ENCODE measurements at places on chromosomes 2 and 18. TPM values are rescaled to one million over a fixed set of nuclear protein-coding genes. Genes with fewer than 3 reads are reported as not detected.

DNA sequence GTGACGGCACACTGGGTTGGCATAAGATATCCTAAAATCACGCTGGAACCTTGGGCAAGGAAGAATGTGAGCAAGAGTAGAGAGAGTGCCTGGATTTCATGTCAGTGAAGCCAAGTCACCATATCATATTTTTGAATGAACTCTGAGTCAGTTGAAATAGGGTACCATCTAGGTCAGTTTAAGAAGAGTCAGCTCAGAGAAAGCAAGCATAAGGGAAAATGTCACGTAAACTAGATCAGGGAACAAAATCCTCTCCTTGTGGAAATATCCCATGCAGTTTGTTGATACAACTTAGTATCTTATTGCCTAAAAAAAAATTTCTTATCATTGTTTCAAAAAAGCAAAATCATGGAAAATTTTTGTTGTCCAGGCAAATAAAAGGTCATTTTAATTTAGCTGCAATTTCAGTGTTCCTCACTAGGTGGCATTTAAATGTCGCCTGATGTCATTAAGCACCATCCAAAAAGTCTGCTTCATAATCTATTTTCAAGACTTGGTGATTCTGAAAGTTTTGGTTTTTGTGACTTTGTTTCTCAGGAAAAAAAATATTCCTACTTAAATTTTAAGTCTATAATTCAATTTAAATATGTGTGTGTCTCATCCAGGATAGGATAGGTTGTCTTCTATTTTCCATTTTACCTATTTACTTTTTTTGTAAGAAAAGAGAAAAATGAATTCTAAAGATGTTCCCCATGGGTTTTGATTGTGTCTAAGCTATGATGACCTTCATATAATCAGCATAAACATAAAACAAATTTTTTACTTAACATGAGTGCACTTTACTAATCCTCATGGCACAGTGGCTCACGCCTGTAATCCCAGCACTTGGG lies 19.6 kb downstream of the RSAD2 start:
- no peak for DNase-seq

DNA sequence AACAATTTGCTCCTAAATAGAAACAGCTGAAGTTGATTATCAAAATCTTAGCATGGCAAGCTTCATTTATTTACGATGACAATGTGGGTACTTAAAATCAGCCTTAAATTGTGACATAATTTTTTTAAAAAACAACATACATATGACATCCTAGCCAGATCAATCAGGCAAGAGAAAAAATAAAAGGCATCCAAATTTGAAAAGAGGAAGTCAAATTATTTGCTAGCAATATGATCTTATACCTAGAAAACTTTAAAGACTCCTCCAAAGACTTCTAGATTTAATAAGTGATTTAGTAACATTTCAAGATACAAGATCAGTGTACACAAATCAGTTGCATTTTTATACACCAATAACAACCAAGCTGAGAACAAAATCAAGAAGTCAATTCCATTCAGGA lies 14.3 kb upstream of the PPP3R1 start:
- no peak for DNase-seq

GRCh38 chr18:37502036-37502435 lies 63.6 kb downstream of the CELF4 start:
- no peak for DNase-seq

GRCh38 chr2:96146881-96147592 lies 1.8 kb upstream of the DUSP2 start:
- DNase-seq, result no peak

DNA sequence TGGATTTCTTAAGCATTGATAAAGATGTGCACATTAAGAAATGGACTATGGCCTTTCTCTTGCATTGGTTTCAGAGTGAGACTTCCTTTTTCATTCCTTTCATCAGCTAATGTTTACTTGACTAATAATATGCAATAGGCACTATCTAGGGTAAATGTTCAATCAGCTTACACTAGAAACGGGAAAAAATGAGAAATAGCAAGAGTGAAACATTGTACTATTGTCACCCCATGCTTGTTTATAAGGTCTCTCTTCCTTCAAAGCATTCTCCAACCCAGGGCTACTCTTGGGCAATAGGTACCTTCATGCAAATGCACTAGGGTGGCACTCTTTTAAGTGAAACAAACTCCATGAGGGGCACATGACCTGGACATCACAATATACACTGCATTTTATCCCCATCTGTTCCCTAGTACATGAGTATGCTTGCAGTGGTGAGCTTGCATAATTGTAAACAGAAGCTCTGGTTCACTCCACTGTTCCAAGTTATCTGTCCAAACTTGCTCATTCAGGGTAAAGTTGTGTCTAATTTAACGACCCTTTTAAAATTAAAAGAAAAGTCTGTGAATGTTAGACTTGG lies 402.3 kb downstream of the ERBB4 start:
- no peak for DNase-seq

DNA sequence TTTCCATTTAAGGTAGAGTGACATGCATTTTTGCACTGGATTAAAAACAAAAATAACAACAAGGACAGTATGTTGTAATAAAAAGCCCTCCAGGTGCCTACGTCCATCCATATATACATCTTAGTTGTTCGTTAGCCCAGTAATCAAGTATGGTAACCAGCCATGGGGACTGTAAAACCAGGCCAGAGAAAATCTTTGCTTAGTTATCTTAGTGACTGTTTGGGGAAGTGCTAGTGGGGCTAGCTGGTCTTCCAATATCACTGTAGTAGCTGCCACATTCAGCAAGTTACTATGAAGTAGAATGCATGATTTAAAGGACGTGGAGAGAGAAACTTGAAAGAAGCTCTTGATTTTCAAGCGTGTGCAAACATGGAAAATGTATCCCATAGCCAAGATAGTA lies 95.9 kb upstream of the STON1 start:
- no peak for DNase-seq

The PTPRM gene
- 59.8 TPM for total RNA-seq

DNA sequence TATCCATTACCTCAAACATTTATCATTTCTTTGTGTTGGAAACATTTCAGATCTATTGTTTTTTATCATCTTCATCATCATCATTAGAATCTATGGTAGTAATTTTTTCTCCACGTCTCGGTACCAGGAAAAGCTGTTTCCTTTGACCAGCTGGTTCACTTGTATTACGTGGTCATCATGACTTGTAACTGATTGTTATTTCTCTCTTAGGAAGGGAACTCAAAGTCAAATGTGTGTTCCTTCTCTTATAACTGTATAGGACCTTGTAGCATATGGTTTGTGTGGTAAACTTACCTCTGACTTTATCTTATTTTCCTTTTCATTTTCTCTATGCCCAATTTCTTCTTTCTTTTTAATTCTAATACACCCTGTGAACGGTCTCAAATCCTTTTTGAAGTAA lies 16.5 kb downstream of the NCOA1 start:
- DNase-seq, result no peak

DNA sequence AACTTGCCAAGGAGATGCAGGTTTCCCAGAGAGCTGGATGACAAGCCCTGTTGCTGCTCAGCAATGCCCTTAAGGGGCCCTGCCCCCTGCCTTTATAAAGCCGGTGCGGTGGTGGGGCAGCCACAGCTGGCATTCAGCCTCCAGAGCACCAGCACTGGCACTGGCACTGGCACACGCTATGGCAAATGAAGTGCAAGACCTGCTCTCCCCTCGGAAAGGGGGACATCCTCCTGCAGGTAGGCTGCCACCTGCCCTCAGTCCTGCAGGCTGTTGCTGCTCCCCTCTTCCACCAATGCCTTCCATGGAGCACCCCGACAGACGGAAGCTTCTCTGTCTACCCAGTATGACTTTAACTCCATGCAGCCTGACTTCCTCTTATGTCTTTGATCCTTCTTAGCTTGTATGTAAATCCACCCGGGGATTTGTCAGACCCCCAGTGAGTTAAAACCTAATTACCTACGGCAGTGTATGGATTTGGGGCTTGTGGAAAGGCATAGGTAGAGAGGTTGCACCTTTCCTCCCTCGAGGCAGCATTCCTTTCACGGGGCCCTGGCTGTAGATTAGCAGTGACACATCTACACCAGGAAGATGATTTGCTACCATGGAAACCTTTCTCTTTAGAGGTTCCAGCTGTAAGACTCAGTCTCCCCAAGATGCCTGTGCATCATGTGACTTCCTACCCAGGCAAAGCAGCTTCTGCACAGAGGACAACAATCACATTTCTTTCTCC lies at the start of gene DAPL1:
TSS of gene DAPL1 (plus strand) at position 123 of the 730 bp plus-strand sequence. CDS start at position 179, 56 bp downstream.
- no peak for DNase-seq

DNA sequence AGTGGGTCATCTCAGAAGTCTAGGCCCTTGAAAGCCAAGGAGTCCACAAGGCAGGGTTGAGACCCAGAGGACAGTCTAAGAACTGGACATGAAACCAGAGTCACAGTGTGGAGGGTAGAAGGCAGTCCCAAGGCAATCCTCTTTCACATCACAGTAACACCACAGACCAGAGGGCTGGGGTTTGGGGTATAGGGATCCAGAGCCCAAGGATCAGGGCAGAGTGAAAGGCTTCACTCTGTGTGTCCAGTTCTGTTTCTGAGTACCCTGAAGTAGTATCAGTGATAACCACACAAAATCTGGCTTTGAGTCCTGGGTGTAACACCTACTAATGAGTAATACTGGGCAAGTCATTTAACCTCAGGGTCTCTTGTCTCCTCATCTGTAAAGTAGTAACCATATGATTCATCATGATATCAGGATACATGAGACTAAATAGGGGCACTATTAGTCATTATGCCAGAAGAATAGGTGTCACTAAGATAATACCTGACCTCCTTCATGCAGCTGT lies 91.0 kb downstream of the ICA1L start:
- DNase-seq, result peak; percentile 82

The IL1RL1 gene
- 5.1 TPM for total RNA-seq

The CAPN14 gene
- total RNA-seq, result 0.58 TPM

DNA sequence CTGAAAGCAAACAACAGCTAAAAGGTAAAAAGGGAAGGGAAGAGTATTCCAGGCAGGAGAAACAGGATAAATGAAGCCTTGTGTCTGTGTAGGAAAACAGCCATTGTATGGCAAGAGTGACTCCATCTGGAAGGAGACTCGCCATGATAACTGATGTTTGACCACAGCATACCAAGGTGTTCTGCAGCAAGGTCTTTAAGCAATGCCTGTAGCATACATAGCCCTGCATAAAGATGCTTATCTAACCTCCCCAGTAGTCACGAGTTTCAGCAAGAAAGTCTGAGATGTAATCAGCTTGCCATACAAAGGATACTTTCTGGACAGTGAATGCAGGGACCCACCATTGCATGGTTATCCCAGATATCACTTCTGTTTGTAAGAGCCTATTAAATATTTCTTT lies 11.9 kb upstream of the CCNT2 start:
- DNase-seq, result no peak

The TYW5 gene
- 9.0 TPM for total RNA-seq

The INPP1 gene
- 7.1 TPM for total RNA-seq

- DNase-seq, result no peak
Measured at GRCh38 chr2:10305715-10306114, 3.0 kb downstream of the HPCAL1 start.

GRCh38 chr2:143762176-143762928 lies 633.1 kb downstream of the ARHGAP15 start:
- DNase-seq, result no peak

DNA sequence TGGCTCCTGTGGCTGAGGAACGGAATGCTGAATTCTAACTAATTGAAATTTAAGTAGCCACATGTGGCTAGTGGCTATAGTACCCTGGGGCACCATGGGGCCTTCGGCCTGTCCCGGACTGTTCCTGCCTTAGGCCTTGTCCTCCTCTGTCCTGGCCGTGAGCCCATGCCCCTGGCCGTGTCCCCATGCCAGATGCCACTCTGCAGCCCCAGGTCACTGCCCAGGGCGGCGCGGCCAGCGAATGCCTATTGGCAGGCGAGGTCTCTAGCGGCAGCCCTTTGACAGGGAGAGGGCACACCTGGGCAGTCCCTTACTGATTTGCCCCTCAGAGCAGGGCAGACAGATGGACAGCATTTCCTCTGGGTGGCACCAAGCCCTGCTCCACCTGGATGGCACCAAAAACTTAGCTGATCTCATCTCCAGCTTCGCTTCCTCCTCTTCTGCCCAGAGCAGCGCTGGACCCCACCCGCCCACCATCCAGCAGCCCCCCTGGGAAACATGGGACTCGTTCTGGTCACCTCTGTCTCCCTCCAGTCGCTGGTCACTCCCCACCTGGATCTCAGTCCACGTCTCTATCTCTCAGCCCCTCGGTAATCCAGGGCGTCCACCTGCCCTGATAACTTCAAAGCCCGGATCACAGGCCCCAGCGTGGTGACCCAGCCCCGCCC lies 1.1 kb upstream of the DGKD start:
- no peak for DNase-seq

- no peak for DNase-seq
Measured at GRCh38 chr2:217127744-217128143, 267.9 kb upstream of the TNP1 start.

- no peak for DNase-seq
Measured at GRCh38 chr18:26422472-26423162, 125.7 kb downstream of the KCTD1 start.

DNA sequence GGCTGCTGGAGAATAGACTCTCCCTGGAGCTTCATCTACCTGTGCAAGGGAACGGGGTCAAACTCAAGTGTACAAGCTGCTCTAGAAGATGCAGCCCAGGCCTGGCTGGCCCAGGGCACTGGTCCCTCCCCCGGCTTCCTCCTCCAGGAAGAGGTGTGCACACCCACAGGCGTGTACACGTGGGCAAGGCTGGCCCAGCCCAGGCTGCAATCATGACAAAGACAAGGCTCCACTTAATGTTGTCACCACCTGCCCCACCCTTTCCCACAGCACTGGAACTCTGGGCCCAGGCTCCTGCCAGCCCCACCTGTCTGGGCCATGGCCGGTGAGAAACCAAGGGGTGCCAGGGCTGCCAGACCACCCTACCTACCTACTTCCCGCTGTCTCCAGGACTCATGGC lies 29.6 kb upstream of the ALPP start:
- no peak for DNase-seq

- no peak for DNase-seq
Measured at GRCh38 chr2:2730301-2730833, 399.3 kb upstream of the MYT1L start.

The CELF4 gene
- not detected for total RNA-seq

- DNase-seq, result no peak
Measured at GRCh38 chr18:75507636-75508035, 80.1 kb upstream of the SMIM21 start.

- no peak for DNase-seq
Measured at GRCh38 chr2:99980176-99980575, 162.2 kb downstream of the AFF3 start.

DNA sequence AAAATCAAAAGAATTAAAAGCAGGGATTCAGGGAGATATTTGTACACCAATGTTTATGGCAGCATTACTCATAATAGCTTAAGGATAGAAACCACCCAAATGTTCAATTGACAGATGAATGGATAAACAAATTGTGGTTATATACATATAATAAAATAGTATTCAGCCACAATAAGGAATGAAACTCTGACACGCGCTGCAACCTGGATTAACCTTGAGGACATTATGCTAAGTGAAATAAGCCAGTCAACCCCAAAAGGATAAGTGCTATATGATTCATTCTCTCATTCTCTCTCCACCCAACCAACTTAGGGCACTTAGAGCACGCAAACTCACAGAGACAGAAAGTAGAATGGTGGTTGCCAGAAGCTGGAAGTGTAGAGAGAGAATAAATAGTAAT lies 216.8 kb upstream of the SLC14A2 start:
- DNase-seq, result no peak

The TRIM43 gene
- not detected for total RNA-seq

All from kidney epithelial cell (primary cell).